ENCODE measurements at places on chromosomes 12 and 14.
A peak's percentile ranks its signal among the peaks of the same experiment; 100 is the strongest.

- DNase-seq, result peak; percentile 38
Measured at GRCh38 chr12:12890543-12891079, 751 bp upstream of the GPRC5A start.

DNA sequence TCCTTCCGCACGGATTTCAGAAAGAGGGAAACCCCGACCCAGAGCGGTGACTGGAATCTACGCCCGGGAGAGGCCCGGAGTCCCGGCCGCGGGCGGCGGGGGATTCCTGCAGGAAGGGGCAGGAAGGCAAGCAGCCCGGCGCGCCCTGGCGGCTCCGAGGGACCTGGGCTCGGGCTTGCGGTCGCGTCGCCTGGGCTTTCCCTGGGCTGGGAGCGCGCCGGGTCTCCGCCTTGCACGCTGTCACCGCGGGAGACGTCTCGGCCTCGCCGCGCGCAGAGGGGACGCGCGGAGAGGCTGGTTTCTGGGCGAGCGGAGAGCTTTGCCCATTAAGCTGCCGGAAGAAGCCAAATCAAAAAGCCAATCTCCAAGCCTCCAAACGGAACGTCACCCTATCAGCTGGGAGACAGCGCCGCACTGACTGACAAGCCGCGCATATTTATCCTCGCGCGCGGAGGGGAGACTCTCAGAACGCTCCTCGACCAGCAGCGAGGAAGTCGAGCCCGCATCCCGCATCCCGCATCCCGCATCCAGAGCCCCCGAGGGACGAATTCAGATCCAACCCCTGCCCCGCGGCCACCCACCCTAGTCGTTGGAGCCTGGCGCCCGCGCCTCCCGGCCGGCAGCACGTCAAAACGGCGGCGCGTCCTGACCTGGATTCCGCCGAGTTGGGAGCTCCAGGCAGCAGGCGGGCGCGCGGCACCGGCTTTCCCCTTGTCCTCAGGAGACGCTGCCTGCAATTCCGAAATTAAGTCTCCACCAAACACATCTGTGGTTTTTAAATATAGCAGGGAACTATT lies at the start of gene SLC8A3:
Gene SLC8A3, minus strand, starts transcription at position 293 of the 797 bp plus-strand sequence. CDS start 20,529 bp downstream, outside the sequence.
- DNase-seq, result peak; percentile 51

DNA sequence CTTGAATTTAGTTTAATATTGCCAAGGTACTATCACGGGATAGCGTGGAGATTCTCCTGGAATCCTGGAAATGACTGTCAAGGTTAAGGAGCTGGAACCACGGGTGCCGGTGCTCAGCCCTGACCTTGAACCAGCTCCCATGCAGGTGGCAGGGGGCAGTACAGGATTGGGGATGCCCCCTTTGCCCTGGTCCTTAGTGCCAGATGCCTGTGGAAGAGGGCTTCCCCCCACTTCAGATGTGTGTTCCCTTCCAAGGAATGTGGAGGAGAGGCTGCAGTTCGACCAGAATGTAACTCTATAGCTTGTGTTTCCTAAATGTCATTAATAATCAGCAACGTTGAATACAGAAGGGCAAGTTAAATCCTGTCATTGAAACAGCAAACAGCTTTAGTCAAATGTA lies 258.9 kb downstream of the VRK1 start:
- DNase-seq, result no peak

- DNase-seq, result peak; percentile 39
Measured at GRCh38 chr14:105487986-105488777, 1.5 kb downstream of the CRIP1 start.

DNA sequence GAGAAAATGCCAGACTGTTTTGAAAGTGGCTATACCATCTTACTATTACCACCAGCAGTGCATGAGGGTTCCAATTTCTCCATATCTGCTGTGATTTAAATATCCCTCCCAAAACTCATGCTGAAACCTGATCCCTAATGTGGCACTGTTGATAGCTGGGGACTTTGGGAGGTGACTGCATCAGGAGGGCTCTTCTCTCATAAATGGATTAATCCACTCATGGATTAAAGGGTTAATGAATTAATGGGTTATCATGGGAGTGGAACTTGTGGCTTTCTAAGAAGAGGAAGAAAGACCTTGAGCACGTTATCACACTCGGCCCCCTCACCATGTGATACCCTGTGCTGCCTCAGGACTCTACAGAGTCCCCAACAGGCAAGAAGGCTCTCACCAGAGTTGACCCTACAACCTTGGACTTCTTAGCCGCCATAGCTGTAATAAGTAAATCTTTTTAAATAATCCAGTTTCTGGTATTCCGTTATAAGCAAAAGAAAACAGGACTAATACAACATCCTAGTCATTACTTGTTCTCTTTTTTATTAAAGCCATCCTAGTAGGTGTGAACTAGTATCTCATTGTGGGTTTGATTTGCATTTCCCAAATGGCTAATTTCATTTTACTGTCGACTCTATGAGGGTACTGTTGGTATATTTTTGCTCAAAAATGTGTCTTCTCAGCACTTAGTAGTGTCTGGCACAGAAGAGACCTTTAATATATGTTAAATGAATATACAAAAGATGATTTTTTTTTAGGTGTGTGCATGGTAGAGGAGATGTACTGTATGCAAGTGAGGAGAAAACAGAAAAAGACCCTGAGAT lies 14.3 kb downstream of the PPP1R12A start:
- DNase-seq, result no peak

DNA sequence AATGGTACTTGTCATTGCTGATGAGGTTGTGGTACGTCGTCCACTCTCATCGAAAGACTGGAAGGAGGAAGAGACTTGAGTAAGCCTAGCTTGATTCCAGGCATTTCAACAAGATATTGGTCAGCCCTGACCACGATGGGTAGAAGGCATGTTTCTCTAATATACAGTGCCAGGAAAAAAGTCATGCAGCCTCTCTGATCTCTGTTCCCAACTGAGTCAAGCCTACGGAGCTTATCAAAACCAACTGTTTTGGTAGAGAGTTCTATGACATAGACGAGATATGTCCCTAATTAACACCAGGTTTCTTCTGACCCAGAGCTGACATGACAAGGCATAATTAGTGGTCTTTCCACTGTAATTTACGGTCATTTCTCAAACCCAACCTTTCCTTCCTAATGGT lies 58.5 kb downstream of the NIN start:
- DNase-seq, result no peak

- DNase-seq, result no peak
Measured at GRCh38 chr12:11713202-11713601, 63.7 kb downstream of the ETV6 start.

DNA sequence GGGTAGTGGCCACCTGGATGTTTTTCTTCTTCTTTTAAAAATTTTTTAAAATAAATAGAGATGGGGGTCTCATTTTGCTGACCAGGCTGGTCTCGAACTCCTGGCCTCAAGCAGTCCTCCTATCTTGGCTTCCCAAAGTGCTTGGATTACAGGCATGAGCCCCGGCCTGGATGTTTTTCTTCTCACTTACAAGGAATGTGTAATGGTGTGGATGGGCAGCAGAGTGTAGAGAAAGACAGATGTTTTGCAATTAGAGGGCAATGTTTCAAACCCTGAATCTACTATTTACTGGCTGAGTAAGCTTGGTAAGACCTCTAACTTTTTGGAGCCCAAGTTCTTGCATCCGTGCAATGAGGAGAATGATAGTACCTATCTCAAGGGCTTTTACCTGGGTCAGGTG lies 48.1 kb downstream of the ADCK1 start:
- no peak for DNase-seq

GRCh38 chr12:46535376-46535775 lies 162.8 kb upstream of the SLC38A2 start:
- DNase-seq, result no peak

- peak; percentile 36 for DNase-seq
Measured at GRCh38 chr12:57632073-57632957, 686 bp downstream of the B4GALNT1 start.

GRCh38 chr12:44511289-44511688 lies 364.8 kb downstream of the NELL2 start:
- no peak for DNase-seq

- no peak for DNase-seq
Measured at GRCh38 chr12:49515266-49515665, 23.6 kb upstream of the KCNH3 start.

GRCh38 chr12:12686472-12686871 lies 9.5 kb downstream of the GPR19 start:
- DNase-seq, result no peak

GRCh38 chr12:39712334-39712733 lies 92.7 kb upstream of the ABCD2 start:
- DNase-seq, result no peak

DNA sequence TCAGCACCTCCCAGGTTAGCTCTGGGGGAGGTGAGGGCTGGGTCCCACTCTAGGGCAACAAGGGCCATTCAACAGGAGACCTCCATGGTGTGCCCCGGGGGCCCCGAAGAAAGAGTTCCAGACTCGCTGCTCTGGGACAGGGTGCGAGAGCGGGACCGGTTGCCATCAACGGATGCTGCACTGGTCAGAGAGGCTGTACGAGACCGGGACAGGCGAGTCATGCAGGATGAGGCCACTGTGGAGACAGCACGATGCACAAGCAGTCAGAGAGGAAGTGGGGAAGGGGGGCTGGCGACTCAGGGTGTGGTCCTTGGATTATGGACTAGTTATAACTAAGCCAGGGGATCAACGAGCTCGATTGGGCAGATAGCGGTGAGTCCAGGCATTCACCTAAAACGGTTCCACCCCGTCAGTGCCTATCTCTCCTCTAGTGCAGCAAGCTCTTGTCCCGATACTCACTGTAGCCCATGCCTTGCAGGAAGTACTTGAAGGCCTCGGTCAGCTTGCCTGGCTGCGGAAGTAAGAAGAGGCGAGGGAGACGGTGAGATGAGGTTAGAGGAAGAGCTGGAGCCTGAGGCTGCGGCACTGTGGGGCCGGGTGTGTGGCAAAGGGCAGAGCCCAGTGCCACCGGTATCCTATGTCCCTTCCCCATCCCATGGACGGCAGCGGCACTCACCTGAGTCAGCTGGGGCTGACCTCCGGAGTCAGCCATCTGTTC lies 7.2 kb downstream of the NDRG2 start:
- DNase-seq, result no peak

GRCh38 chr14:91496790-91497189 lies 13.3 kb downstream of the PPP4R3A start:
- DNase-seq, result no peak

GRCh38 chr12:119225454-119225853 lies 46.7 kb downstream of the HSPB8 start:
- no peak for DNase-seq

- DNase-seq, result no peak
Measured at GRCh38 chr14:45198551-45198950, 54.5 kb downstream of the MIS18BP1 start.

DNA sequence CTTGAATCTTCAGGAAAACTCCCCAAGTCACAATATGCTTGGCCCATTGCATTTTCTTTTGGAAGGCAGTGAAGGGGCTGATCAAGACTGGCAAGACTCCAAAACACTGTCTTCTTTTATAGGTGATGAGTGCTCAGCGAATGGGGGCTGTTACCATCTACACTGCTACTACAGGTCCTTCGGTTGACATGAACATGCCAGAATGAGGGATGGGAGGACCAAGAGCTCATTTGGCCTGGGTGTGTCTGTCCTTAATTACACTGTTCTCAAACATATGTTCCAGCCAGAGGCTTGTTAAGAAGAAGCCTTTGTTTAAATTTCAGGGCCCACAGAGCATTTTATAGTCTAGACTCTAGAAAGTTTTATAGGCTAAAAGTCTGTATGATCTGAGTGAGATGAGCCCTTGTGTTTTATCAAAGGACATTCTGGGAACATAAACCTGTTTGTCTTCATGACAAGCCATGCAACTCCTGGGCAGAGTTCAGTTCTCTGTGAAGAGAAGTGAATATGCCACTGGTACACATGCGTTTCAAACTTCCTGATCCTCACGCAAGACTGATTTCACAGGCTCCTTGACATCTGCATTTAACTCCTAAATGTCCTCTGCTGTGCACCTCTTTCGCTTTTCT lies 4.7 kb upstream of the FAM234B start:
- DNase-seq, result no peak

- no peak for DNase-seq
Measured at GRCh38 chr12:51275088-51275487, 4.9 kb upstream of the SMAGP start.

GRCh38 chr12:119410396-119410795 lies 75.9 kb downstream of the CCDC60 start:
- DNase-seq, result no peak
